ENCODE measurements at places on chromosomes 6 and 20. TPM values are rescaled to one million over a fixed set of nuclear protein-coding genes. Genes with fewer than 3 reads are reported as not detected.

DNA sequence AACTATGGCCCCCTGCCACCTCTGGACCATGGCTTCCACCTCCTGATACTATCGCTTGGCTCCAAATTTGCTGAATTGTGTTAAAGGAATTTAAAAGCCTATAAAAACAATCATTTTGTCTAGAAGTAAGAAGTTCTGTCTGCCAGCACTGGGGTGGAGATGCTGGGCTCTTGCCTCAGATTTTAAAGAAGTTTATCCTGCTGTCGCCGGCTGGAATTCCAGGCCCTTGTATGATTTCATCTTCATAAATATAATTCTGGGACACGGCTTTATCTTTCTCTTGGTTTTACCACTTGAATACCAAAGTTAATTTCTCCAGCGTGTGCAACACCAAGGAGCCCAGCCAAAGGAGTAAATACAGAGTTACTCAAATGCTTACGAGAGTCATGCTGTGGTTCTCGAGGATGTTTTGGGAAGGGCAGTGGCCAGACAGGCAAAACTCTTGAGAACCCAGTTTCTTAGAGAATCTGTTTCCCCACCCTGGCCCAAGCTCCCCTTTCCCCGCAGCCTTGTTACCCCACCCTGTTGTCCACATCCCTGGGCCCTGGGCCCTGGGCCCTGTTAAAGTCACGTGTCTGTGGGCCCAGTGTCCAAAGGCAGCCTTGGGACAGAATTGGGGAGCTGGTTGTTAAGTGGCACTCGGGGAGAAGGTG, 31.9 kb downstream of the C6orf89 start:
- peak overlapping the region; percentile 86 for H3K27ac ChIP-seq
- H3K36me3 ChIP-seq, result no peaks in the 10 kb centered on the region
- H3K4me1 ChIP-seq, result peaks cover 49% of the 10 kb centered on the region
- H3K4me3 ChIP-seq, result no peak overlapping the region
- DNase-seq, result peak; percentile 38

Gene CD40
- 14.4 TPM for total RNA-seq

DNA sequence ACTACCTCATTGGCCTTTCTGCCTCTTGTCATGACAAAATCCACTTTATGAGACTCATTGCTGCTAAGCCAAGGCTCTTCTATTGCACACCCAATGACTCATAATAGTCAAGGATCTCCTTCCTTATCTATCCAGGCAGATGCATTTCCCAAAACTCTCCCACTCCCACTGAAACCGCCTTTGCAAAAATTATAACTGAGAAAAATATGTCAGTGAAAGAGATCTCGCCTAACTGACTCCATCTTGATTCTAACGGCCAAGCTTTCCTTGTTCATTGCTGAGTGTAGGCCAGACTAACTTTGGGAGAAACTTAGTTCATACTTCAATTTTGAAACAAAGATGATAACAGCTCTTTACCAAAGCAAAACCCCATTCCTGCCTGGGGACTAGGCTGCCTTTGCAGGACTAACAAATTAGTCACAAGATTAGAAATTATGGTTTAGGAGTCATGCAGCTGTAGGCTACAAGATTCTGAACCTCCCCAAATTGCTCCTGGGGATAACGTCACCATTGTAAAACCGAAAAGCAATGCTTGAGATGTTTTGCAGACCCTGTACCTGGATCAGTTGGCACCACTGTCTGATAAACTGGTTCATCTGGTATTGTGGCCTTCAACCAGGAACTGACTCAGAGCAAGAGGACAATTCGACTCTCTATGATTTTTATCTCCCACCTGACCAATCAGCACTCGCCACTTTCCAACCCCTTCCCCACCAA, 47.1 kb downstream of the HAO1 start:
- no peaks in the 10 kb centered on the region for H3K4me1 ChIP-seq
- H3K27ac ChIP-seq, result no peak overlapping the region
- H3K4me3 ChIP-seq, result no peak overlapping the region
- no peaks in the 10 kb centered on the region for H3K27me3 ChIP-seq
- H3K36me3 ChIP-seq, result no peaks in the 10 kb centered on the region

DNA sequence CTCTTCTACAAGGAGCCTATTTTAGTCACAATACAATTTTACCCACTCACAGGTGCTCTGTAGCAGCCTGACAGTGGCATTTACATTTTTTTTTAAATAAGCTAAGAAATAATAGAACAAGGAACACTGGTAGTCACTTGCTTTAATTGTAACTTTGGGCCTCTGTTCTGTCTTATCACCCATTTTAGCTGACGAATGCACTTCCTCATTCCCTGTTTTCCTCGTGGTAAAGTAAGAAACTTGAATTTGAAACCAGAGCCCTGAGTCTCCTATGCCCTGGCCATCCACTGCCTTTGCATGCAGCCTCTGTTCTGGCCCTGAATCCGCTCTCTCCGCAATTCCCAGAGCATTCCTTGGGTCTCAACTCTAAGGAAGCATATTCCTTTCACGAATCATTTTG, 550.6 kb downstream of the PTPRT start:
- H3K4me3 ChIP-seq, result no peak overlapping the region
- DNase-seq, result no peak
- H3K4me1 ChIP-seq, result no peaks in the 10 kb centered on the region
- no peaks in the 10 kb centered on the region for H3K36me3 ChIP-seq
- H3K27me3 ChIP-seq, result no peaks in the 10 kb centered on the region
- no peak overlapping the region for H3K27ac ChIP-seq

DNA sequence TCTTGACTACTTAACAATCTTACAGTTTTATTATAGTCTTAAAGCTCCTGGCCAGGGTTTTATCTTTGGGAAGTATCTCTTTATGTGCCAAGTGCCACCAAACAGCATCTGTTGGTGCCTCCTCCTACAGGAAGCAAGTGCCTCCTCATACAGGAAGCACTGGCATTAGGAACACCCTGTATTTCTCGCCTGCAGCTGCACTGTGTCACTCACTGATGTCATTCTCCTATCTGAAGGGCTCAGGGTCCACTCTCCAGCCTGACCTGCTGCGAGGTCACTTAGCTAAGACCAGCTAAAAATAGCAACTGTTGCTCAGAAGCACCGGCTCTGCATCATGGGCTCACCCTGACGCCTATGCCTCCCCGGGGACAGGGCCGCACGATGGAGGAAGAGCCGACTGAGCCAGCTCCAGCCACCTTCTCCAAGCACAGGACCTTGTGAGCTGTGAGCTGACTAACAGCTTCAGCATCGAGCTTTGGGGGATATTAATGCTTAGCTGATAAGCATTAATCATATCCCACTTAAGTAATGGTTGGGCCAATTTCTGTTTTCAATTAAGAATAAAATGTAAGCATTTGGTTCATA, 66.3 kb upstream of the CD93 start:
- no peak overlapping the region for H3K4me3 ChIP-seq
- H3K4me1 ChIP-seq, result peaks cover 26% of the 10 kb centered on the region
- H3K36me3 ChIP-seq, result no peaks in the 10 kb centered on the region
- no peak overlapping the region for H3K27ac ChIP-seq
- peak; percentile 29 for DNase-seq

Gene CTCFL
- 0.13 TPM for total RNA-seq

Gene DNMT3B
- total RNA-seq, result 2.7 TPM

Gene PGBD1
- total RNA-seq, result 4.7 TPM

DNA sequence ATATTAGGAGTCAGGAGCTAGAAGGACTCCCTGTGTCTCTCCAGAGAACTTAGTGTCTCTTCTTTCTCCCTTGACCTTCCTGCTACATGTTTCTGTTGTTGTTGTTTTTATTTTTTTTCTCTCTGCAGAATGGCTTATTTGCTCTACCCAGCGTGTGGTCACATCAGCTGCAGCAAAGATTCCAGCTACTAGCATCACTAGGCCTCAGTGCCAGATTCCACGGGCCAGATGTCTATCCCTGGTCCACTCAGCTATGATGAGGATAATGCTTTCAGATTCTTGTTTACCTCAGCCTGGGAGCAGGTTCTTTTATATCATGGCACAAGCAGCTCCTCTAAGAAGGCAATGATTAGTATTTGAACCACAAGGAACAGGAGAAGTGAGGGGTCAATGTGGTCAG, 110.0 kb downstream of the PLCB1 start:
- H3K27me3 ChIP-seq, result no peaks in the 10 kb centered on the region
- H3K27ac ChIP-seq, result no peak overlapping the region
- no peak for DNase-seq
- H3K4me1 ChIP-seq, result no peaks in the 10 kb centered on the region
- H3K4me3 ChIP-seq, result no peak overlapping the region

DNA sequence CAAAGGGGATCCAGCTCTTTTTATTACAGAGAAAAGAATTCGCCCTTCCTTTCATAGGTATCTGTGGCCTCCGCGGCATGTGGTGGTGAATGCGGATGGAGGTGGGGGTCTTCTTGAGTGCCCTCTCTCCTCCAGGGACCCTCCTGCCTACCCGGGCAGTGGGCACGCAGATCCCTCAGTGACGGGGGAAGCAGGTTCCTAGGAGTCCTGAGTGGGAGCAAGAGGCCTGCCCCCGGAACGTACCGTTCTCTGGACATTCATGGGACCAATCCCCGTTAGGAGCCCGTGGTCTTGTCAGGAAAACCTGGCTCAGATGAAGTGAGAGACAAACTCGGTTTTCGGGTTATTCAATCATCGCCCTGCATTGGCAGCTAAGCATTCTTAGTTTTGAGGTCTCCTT, 56.4 kb downstream of the SMOC2 start:
- no peaks in the 10 kb centered on the region for H3K27me3 ChIP-seq
- DNase-seq, result no peak
- H3K27ac ChIP-seq, result no peak overlapping the region
- H3K36me3 ChIP-seq, result no peaks in the 10 kb centered on the region
- peaks cover 10% of the 10 kb centered on the region for H3K4me1 ChIP-seq

DNA sequence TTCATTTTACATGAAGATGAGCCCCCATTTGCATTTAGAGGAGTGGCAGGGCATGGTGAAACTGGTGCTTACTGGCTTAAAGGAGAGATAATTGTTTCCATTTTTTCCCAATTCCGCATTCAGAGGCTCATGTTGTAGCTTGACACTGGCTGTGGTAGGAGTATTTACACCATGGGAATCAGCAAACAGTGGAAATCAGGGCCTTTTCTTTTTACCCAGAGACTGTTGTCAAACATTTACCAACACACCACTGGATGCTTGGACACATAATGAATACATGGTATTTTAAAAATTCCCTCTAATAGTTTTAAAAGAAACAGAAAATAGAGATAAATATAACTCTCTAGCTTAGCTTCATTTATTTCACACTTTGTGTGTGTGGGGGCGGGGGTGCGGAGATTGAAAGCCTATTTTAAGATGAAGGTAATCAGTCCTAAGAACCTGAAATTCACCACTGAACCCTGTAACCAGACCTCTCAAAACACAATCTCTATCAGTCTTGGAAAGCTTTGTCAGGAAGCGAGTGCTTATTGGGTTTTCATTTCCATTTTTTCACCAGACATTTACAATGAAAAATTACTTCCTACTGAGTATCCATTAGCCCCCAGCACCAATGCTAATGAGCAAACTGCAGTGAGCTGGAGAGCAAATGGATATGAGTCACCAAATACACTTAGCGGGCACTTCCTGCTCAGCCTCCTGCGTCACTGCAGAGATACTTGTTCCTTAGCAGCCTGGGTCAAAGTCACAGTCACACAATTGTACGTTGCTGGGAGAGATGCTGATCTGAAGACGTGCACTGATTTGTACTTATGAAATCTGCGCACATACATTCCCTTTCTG, 532.0 kb downstream of the BCKDHB start:
- H3K4me1 ChIP-seq, result no peaks in the 10 kb centered on the region
- no peaks in the 10 kb centered on the region for H3K36me3 ChIP-seq
- peak overlapping the region; percentile 34 for H3K27ac ChIP-seq
- H3K4me3 ChIP-seq, result no peak overlapping the region

DNA sequence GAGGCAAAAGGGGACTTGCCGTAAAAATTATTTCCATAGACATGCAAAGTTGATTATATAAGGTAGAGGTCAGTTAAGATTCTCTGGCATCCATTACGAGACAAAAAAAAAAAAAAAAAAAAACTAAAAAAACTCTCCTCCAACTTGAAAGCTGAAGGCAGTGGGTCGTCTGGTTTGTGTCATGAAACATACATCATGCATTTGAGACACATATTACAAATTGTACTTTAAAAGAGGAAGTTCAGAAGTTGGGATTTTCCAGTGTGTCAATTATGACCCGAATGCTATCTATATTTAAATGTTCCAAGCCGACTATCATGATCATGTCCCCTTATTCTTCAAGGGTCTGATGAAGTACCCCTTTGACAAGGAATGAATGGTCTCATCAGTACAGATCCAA, 125.1 kb downstream of the ZNF217 start:
- DNase-seq, result no peak
- H3K4me3 ChIP-seq, result no peak overlapping the region
- no peaks in the 10 kb centered on the region for H3K36me3 ChIP-seq
- no peaks in the 10 kb centered on the region for H3K27me3 ChIP-seq
- no peaks in the 10 kb centered on the region for H3K4me1 ChIP-seq

GRCh38 chr6:150237626-150238025, 94.8 kb downstream of the PPP1R14C start:
- no peaks in the 10 kb centered on the region for H3K36me3 ChIP-seq
- no peaks in the 10 kb centered on the region for H3K27me3 ChIP-seq

GRCh38 chr6:89273816-89274215, 41.3 kb downstream of the GABRR2 start:
- H3K27me3 ChIP-seq, result no peaks in the 10 kb centered on the region
- no peaks in the 10 kb centered on the region for H3K36me3 ChIP-seq
- H3K27ac ChIP-seq, result no peak overlapping the region

GRCh38 chr6:168666699-168667427, 225.9 kb downstream of the SMOC2 start:
- DNase-seq, result no peak
- H3K4me1 ChIP-seq, result no peaks in the 10 kb centered on the region
- no peaks in the 10 kb centered on the region for H3K36me3 ChIP-seq
- no peaks in the 10 kb centered on the region for H3K27me3 ChIP-seq

DNA sequence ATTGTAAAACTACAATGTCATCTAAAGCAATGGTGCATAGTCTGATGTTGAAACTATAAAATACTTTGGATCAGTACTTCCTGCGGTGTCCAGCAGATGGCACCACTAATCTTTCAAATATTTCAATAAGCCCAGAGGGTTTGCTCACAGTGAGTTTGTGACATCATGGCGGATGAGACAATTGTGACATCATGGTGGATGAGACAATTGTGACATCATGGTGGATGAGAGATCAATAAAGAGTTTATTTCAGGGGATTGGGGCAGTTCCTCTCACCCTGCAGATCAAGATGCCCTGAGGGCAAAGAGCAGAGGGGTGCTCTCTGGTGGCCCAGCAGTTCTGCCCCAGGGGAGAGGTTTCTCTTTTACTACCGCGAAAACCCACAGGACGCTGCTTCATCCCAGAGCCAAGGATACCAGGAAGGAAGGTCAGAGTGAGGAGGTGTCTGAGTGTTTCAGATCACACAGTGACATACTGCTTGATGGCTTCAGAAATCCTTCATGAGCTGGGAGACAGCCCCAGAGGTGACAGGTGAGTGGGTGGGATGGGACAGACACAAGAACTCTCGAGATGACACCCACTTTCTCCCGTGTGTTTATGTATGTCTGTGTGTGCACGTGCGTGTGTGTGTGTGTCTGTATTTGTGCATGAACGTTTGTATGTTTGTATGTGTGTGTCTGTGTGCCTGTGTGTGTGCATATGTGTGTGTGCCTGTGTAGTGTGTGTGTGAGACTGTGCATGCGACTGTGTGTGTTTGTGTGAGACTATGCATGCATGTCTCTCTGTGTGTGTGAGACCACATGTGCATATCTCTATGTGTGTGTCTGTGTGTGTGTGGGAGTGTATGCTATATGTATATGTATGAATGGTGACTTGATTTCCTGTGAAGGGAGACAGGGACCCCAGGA, 7.3 kb upstream of the ULBP2 start:
- H3K4me1 ChIP-seq, result peaks cover 14% of the 10 kb centered on the region
- H3K4me3 ChIP-seq, result no peak overlapping the region
- DNase-seq, result peak; percentile 63
- no peak overlapping the region for H3K27ac ChIP-seq

- no peak overlapping the region for H3K27ac ChIP-seq
- no peak for DNase-seq
- H3K27me3 ChIP-seq, result no peaks in the 10 kb centered on the region
- H3K36me3 ChIP-seq, result no peaks in the 10 kb centered on the region
- H3K4me3 ChIP-seq, result no peak overlapping the region
- H3K4me1 ChIP-seq, result no peaks in the 10 kb centered on the region
These were observed 240.5 kb downstream of the KHDRBS2 start for GRCh38 chr6:62045502-62045901.

Measured in thyroid gland (tissue), 4 donors.